Activated T-helper 1 cell treated with anti-CD3 and anti-CD28 coated beads, Interleukin-12 subunit alpha, Interleukin-12 subunit beta, Interleukin-2, Interleukin-4 antibody, amounts not matched to agents 30 ng/mL and 10 ng/mL and 1 ng/mL, durations not matched to agents 14 hours and 24 hours and 36 hours (primary cell): ENCODE measurements at places on chromosomes 7 and 10.

GRCh38 chr7:149733131-149733923 lies 40.1 kb downstream of the ZNF467 start:
- no peak for DNase-seq

- DNase-seq, result no peak
Measured at GRCh38 chr7:32161708-32162107, 91.5 kb upstream of the PDE1C start.

GRCh38 chr7:47207956-47208355 lies 374.0 kb downstream of the TNS3 start:
- no peak for DNase-seq

GRCh38 chr7:15750727-15751126 lies 64.2 kb upstream of the MEOX2 start:
- DNase-seq, result no peak

DNA sequence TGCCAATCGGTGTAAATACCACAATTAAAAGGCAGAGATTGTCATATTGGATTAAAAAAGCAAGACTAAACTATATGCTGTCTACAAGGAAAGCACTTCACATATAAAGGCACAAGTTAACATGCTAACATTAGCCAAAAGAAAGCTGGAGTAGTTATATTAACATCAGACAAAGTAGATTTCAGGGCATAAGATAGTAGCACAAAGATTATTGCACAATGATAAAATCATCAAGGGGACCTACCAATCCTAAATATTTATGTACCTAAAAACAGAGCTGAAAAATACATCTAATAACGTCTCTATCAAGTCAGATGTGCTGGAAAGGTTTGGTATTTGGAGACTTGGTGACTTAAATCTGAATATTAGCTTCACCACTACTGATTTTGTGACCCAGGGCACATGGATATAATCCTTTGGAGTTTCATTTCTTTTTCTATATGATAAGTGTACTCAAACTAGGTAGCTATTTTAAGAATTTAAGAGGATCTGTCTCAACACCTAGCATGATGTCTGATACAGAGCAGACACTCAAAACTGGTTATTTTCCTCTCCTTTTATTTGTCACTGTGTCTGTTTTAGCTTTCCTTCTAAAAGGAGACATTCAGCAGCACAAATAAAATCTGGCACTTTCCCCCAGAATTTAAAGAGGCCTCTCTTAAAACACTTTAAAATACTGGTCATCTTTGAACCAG lies 156.5 kb downstream of the DOCK4 start:
- DNase-seq, result no peak

GRCh38 chr10:101446947-101447346 lies 93.0 kb downstream of the BTRC start:
- no peak for DNase-seq

GRCh38 chr10:106980495-106981451 lies 183.7 kb downstream of the SORCS1 start:
- no peak for DNase-seq

DNA sequence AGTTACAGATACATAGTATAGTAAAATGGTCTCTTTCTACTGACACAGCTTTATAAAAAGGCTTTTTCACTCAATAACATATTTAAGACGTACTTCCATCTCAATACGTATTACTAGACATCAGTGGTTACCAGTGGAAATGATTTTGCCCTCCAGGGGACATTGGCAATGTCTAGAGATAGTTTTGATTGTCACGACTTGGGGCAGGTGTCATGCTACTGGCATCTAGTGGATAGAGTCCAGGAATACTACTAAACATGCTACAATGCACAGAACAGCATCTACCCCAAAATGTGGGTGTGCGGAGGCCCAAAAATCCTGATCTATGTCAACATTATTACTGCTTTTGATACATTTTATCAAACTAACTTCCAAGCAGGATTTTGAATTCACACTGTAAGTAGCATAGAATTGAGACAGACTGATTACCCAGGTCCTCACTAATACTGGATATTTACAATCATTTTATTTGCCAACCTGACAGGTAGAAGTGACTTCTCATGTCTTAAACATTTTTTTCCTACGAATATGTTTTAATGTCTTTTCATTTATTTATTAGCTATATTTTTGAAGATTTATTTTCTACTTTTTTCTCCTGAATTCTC lies 53.8 kb downstream of the HGF start:
- DNase-seq, result no peak

- DNase-seq, result no peak
Measured at GRCh38 chr7:1136841-1137516, 23.0 kb downstream of the ZFAND2A start.

GRCh38 chr10:118304521-118304920 lies 37.6 kb downstream of the FAM204A start:
- no peak for DNase-seq

DNA sequence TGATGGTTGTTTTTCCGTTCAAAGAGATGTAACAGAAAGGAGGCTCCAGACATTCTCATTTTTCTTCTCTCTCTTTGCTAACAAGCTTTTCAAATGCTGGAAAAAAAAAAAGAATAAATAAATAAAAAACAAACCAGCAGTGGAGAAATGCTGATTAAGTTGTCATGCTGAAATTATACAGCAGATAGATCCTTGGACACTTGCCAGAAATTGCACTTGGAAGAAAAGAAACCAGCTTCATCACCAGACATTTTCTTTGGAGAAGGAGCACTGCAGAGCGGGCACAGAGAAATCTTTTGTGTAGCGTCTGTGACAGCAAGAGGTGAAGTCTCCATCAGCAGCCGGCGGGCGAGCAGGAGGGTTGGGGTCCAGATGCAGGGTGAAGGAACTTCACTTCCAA lies 55.8 kb downstream of the CLRN3 start:
- DNase-seq, result no peak
